Glutamatergic neuron (in vitro differentiated cells): ENCODE measurements at places on chromosomes 11 and 22. TPM values are rescaled to one million over a fixed set of nuclear protein-coding genes. Genes with fewer than 3 reads are reported as not detected.

Gene TIMM10B
- 35.9 TPM for total RNA-seq

Gene PARVA
- total RNA-seq, result 15.0 TPM

Gene KDELR3
- not detected for total RNA-seq

Gene RIC3
- total RNA-seq, result 34.4 TPM

Gene TP53I11
- 420 TPM for total RNA-seq

Gene TIMP3
- 15.2 TPM for total RNA-seq

Gene NAV2
- total RNA-seq, result 117 TPM

Gene IFTAP
- 31.2 TPM for total RNA-seq

Gene WT1
- not detected for total RNA-seq

Gene USP2
- total RNA-seq, result 2.6 TPM

DNA sequence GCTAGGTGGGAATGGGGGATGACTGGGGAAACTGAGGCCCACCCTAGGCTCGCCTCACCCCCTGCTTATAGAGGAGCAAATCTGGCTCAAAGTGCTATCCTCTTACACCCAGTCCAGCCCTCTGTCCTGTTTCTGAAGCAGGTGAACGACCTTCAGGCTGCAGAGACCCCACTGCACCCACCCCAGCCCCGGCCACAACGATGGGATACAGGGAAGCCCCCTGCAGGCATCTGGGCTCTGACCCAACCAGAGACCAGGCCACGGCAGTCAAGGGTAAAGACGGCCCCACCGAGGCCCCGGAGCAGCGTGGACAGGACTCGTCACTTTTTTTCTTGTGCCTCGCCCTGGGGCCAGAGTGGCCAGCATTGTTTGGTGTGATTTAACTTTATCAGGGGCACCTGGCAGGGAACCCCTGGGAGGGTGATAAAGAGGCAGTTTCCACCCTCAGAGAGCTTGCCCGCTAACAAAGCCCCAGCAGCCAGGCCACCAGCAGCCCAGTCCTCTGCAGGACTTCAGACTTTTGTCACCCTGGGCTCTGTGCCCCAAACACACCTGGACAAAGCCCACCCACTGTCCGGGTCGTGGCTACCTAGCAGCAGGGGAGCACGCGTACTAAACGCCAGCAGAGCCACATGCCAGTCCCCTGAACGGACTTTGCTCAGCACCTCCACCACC is 612.6 kb downstream of the TBC1D22A start:
- DNase-seq, result no peak

- no peak for DNase-seq
- H3K4me1 ChIP-seq, result peaks cover 14% of the 10 kb centered on the region
- H3K4me3 ChIP-seq, result no peak overlapping the region
- H3K27ac ChIP-seq, result no peak overlapping the region
- peaks cover 4% of the 10 kb centered on the region for H3K36me3 ChIP-seq
Observed at GRCh38 chr11:35981581-35981980, 37.7 kb downstream of the LDLRAD3 start.

DNA sequence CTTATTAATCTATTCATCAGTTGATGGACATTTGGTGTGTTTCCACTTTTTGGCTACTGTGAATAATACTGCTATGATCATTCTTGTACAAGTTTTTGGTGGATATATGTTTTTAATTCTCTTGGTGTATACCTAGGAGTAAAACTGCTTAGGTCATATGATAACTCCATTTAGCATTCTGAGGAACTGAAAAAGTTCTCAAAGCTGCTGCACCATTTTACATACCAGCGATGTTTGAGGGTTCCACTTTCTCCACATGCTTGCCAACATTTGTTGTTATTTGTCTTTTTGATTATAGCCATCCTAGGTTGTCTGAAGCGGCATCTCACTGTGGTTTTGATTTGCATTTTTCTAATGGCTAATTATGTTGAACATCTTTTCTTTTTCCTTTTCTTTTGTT is 4.1 kb upstream of the ACER3 start:
- H3K27me3 ChIP-seq, result peaks cover 2% of the 10 kb centered on the region
- H3K36me3 ChIP-seq, result no peaks in the 10 kb centered on the region
- peaks cover 2% of the 10 kb centered on the region for H3K4me1 ChIP-seq

GRCh38 chr11:122797651-122798050 is 40.6 kb upstream of the CRTAM start:
- peaks cover 2% of the 10 kb centered on the region for H3K27me3 ChIP-seq
- H3K36me3 ChIP-seq, result no peaks in the 10 kb centered on the region
- H3K27ac ChIP-seq, result no peak overlapping the region
- H3K4me3 ChIP-seq, result no peak overlapping the region
- no peaks in the 10 kb centered on the region for H3K4me1 ChIP-seq

GRCh38 chr11:109584001-109584972 is 162.3 kb downstream of the C11orf87 start:
- no peaks in the 10 kb centered on the region for H3K36me3 ChIP-seq
- H3K4me3 ChIP-seq, result no peak overlapping the region
- DNase-seq, result no peak
- H3K27me3 ChIP-seq, result no peaks in the 10 kb centered on the region

GRCh38 chr22:37697538-37697835 is 639 bp downstream of the TRIOBP start:
- H3K36me3 ChIP-seq, result no peaks in the 10 kb centered on the region
- no peak for DNase-seq
- peak overlapping the region; percentile 97 for H3K4me3 ChIP-seq
- peak overlapping the region; percentile 96 for H3K27ac ChIP-seq
- H3K4me1 ChIP-seq, result peaks cover 2% of the 10 kb centered on the region

- peak overlapping the region; percentile 86 for H3K27ac ChIP-seq
- peaks cover 6% of the 10 kb centered on the region for H3K4me1 ChIP-seq
- peak overlapping the region; percentile 86 for H3K4me3 ChIP-seq
- H3K36me3 ChIP-seq, result no peaks in the 10 kb centered on the region
Observed at GRCh38 chr22:39241794-39242594, 2.8 kb downstream of the PDGFB start.

GRCh38 chr22:49046000-49046545 is 781.6 kb downstream of the BRD1 start:
- H3K36me3 ChIP-seq, result peaks cover 16% of the 10 kb centered on the region
- no peaks in the 10 kb centered on the region for H3K4me1 ChIP-seq
- H3K4me3 ChIP-seq, result no peak overlapping the region
- H3K27ac ChIP-seq, result no peak overlapping the region
- no peak for DNase-seq
- H3K27me3 ChIP-seq, result peaks cover 10% of the 10 kb centered on the region

DNA sequence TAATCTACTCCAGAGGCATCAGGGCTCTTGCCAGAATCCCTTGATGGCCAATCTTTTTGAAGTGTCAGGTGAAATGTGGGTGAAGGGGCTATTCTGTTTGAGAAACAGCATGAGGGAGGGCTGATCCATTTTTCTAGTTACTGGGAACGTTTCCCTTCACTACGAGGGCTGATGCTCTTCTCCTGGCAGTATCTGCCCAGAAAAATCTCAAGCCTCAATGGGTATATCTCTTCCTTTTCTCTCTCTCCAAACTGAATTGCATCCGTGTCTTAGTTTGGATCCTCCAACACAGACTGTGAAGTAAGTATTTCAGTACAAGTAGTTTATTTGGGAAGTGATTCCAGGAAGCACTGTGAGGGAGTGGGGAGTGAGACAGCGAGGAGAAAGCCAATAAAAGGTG is 113.0 kb upstream of the NAV2 start:
- no peak for DNase-seq
- H3K27me3 ChIP-seq, result peaks cover 7% of the 10 kb centered on the region
- H3K4me1 ChIP-seq, result peaks cover 22% of the 10 kb centered on the region
- no peak overlapping the region for H3K27ac ChIP-seq
- H3K36me3 ChIP-seq, result peaks cover 28% of the 10 kb centered on the region

DNA sequence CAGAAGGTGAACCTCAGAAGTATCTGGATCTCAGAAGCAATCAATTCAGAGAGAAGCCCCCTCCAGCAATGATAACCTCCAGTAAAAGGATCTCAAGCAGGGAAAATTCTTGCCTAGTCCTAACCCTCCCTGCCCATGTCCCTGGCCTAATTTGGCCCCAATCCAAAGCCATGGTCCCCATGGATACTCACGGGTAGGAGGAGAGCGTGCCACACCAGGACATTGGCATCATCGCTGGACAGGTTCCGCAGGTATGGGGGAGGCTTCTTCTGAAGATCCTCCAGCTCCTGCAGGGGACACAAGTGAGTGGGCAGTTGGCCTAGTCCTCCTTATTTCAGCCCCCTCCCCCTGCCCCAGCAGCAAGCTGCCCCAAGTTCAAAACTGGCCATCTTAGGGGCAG is 7.3 kb downstream of the UBE2L6 start:
- DNase-seq, result no peak
- H3K27me3 ChIP-seq, result no peaks in the 10 kb centered on the region
- H3K27ac ChIP-seq, result no peak overlapping the region
- peaks cover 10% of the 10 kb centered on the region for H3K36me3 ChIP-seq
- peaks cover 10% of the 10 kb centered on the region for H3K4me1 ChIP-seq

DNA sequence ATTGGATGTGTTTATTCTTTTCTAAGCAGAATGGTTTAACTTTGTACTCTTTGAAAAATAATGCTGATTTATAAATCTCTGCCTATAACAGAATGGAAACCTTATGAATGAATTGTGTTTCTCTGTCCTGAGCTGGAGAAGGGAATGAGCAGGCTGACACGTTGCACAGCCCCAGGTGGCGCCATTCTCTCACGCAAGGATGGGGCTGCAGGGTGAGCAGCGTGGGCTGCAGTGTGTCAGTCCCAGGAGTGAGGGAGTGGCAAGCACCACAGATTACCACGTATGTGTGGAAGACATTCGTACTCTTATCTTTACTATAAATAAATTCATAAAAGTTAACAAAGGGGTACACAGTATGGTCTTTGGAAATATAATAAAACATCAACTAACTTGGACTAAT is 33.4 kb downstream of the FDX1 start:
- H3K4me1 ChIP-seq, result no peaks in the 10 kb centered on the region
- no peaks in the 10 kb centered on the region for H3K27me3 ChIP-seq
- H3K27ac ChIP-seq, result no peak overlapping the region
- peak; percentile 82 for DNase-seq

DNA sequence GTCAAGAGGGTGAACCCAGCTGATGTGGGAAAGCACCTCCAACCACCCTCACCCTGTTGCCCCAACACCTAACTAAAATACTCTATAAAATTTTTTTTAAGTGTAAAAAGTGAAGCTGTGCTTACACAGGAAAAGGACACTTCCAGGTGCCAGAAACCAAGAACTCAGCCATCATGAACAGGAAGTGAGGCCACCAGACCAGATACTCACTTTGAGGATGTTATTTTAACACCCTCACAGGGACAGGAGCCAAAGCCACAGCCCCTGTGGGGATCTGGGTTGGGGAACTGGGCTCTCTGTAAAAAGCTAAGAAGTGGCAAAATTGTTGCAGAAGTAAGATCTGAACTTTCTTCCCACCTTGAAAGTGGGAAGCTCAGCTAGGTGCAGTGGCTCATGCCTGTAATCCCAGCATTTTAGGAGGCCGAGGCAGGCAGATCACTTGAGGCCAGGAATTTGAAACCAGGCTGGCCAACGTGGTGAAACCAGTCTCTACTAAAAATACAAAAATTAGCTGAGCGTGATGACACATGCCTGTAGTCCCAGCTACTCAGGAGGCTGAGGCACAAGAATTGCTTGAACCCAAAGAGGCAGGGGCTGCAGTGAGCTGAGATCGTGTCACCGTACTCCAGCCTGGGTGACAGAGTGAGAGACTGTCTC is 3.8 kb downstream of the RSPH14 start:
- no peak overlapping the region for H3K4me3 ChIP-seq
- H3K27me3 ChIP-seq, result peaks cover 2% of the 10 kb centered on the region
- H3K4me1 ChIP-seq, result peaks cover 7% of the 10 kb centered on the region
- H3K36me3 ChIP-seq, result no peaks in the 10 kb centered on the region
- H3K27ac ChIP-seq, result no peak overlapping the region
- DNase-seq, result no peak

GRCh38 chr22:37174964-37175363 is 13.1 kb downstream of the C1QTNF6 start:
- peaks cover 7% of the 10 kb centered on the region for H3K36me3 ChIP-seq
- peaks cover 4% of the 10 kb centered on the region for H3K4me1 ChIP-seq
- no peak overlapping the region for H3K4me3 ChIP-seq
- DNase-seq, result peak; percentile 2
- H3K27ac ChIP-seq, result no peak overlapping the region
- H3K27me3 ChIP-seq, result peaks cover 7% of the 10 kb centered on the region

GRCh38 chr11:59668188-59668949 is 468 bp downstream of the PATL1 start:
- H3K27ac ChIP-seq, result no peak overlapping the region
- no peaks in the 10 kb centered on the region for H3K36me3 ChIP-seq
- peak; percentile 71 for DNase-seq
- peaks cover 5% of the 10 kb centered on the region for H3K4me1 ChIP-seq

- H3K36me3 ChIP-seq, result peaks cover 2% of the 10 kb centered on the region
- H3K27ac ChIP-seq, result no peak overlapping the region
- peak; percentile 74 for DNase-seq
Observed at GRCh38 chr11:63635762-63636465, 21.7 kb upstream of the PLAAT3 start.

DNA sequence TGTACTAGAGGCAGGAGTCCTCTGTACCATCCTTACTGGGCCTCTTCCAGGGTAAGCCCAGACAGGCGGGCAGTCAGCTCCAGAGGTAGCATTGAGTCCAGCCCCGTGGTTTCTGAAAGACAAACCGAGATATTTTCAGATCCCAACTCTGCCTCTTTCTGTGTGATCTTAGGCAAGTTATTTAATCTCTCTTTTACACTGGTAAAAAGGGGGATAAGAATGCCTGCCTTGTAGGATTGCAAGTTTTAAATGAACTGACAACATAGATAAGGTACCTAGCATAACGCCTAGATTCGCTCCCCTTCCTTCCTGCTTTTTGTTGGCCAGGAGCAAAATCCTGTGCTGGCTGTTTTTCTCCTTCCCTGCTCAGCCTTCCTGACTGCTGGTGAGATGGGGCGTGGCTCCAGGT is 56.4 kb upstream of the NNMT start:
- DNase-seq, result no peak
- peaks cover 7% of the 10 kb centered on the region for H3K27me3 ChIP-seq
- no peak overlapping the region for H3K27ac ChIP-seq
- no peak overlapping the region for H3K4me3 ChIP-seq
- no peaks in the 10 kb centered on the region for H3K36me3 ChIP-seq

DNA sequence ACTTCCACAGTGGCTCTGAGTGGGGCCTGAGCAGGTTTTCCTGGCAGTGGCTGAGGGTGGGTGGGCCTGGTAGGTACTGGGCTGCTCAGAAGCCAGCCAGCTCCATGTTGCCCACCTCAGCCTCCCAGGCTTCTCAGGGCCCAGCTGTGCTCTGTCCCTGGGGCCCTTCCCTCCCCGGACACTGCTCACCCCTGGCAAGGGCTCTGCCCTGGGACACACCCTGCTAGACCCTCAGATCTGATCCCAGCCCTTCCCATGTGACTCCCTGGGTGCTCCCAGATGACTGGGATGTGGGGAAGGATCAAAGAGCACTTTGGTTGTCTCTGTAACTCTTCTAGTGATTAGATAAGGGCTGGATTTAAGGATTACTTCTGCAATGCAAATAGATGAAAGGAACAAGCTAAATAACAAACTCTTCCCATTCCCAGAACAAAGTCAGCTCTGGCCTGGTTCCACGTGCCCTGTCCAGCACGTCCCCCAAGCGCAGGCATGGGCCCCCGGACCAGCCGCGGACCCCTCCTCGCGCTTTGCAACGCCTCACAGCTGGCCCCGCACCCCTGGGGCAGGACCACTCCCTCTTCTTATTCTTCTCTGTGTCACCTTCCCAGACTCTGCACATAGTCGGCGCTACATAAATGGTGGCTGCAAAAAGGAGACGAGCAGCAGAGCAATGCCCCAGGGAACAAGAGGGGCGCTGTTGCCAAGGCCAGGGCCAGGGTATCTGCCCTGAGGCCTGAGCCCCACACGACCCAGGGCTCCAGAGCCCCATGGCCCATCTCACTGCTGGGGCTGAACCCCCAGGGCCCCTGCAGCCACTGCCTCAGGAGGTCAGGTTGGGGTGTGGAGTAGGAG is 5.7 kb upstream of the KRTAP5-6 start:
- H3K36me3 ChIP-seq, result peaks cover 7% of the 10 kb centered on the region
- peaks cover 1% of the 10 kb centered on the region for H3K4me1 ChIP-seq
- peaks cover 9% of the 10 kb centered on the region for H3K27me3 ChIP-seq
- no peak overlapping the region for H3K4me3 ChIP-seq
- no peak for DNase-seq
